ENCODE measurements at places on chromosomes 7 and 10. TPM values are rescaled to one million over a fixed set of nuclear protein-coding genes. Genes with fewer than 3 reads are reported as not detected.

The UCMA gene
- total RNA-seq = not detected

The TLL2 gene
- total RNA-seq = 1.1 TPM

The SNX10 gene
- 8.2 TPM for total RNA-seq

The CDC14C gene
- not detected for total RNA-seq

The PLEKHS1 gene
- total RNA-seq = not detected

The LBX1 gene
- total RNA-seq = not detected

The COL26A1 gene
- total RNA-seq = not detected

The OR13A1 gene
- not detected for total RNA-seq

The CNPY1 gene
- not detected for total RNA-seq

The ZNF853 gene
- 20.7 TPM for total RNA-seq

The ARMC10 gene
- total RNA-seq = 64.1 TPM

The GGCT gene
- 15.9 TPM for total RNA-seq

The GHRHR gene
- total RNA-seq = not detected

The SDHAF3 gene
- 14.7 TPM for total RNA-seq

The SORBS1 gene
- 146 TPM for total RNA-seq

The HMX3 gene
- not detected for total RNA-seq

The TRIM50 gene
- total RNA-seq = not detected

The POLR3A gene
- total RNA-seq = 10.0 TPM

The ICA1 gene
- 33.0 TPM for total RNA-seq

The C10orf53 gene
- total RNA-seq = not detected

The GLI3 gene
- 16.7 TPM for total RNA-seq

The MOGAT3 gene
- total RNA-seq = not detected

The PVRIG gene
- total RNA-seq = not detected

The CFAP43 gene
- 3.1 TPM for total RNA-seq

The ERVW-1 gene
- total RNA-seq = not detected

The NKX2-3 gene
- not detected for total RNA-seq

The ADAP1 gene
- total RNA-seq = 16.5 TPM

The SPDYE16 gene
- 0.35 TPM for total RNA-seq

The SBDS gene
- total RNA-seq = 57.1 TPM

The ZNF488 gene
- total RNA-seq = 0.21 TPM

The SKIDA1 gene
- total RNA-seq = 1.6 TPM

The MYL10 gene
- total RNA-seq = not detected

The SERPINE1 gene
- total RNA-seq = 0.51 TPM
